ENCODE measurements at places on chromosomes 11 and 22.
A peak's percentile ranks its signal among the peaks of the same experiment; 100 is the strongest.

DNA sequence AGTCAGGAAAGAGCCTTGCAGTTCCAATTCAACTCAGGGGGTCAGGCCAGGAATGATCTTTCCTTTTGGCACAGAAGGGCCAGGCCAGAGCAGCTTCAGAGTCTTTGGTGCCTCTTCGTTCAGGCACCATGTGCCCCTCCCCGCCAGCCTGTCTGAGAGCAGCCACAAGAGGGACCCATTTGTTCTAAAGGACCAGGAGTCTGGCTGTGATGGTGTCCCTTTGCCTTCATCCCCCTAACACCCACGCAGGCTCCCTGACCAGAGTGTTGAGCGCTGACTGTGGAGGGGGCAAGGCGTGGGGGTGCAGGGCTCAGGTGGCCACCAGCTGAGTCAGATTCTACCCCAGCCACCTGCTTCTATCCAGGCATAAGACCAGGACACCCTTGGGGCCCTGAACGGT, 156.4 kb downstream of the TTC17 start:
- DNase-seq = no peak

- DNase-seq = no peak
Observed at GRCh38 chr22:37930952-37931440, 22.4 kb downstream of the C22orf23 start.

DNA sequence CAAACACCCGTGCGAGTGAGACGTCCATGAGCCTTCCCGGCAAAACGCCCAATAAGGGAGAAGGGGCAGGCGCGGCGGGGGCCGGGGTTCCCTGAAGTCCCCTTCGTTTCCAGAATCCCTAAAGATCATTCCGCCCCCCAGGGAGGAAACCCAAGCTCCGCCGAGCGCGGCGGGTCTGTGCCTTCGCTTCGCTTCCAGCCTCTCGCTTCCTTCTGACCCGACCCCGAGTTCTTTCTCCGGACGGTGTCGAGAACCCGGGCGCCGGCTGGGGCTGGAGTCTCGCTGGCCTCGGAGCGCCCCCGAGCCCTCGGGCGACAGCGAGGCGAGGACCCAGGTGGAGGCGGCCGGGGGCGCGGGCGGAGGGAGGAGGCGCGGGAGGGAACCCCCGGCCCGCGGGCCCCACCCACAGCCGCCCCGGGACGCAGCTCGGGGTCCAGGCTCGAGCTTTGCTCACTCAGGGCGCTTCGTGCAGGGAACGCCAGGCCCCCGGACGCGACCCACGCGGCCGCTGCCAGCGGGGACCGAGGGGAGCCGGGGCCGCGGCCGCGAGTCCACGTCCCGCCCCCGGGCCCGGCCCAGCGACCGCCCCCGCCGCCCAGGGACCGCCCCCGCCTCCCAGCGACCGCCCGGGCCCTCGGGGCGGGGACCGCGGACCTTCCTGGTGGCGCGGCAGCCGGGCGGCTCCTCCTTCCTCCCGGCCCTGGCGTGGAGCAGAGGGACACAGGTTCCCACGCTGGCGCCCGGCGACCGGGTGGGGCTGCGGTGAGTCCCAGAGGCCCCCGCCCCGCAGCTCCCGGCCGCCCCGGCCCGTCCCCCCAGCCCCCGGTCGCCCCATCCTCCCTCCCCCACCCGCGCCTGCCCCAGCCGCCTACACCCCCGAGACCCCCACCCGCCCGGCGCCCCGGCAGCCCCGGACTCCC, at the start of gene PGGHG:
PGGHG (plus strand) TSS at position 649 of the 920 bp plus-strand sequence. CDS start 691 bp downstream, outside the sequence.
- DNase-seq = peak; percentile 88

DNA sequence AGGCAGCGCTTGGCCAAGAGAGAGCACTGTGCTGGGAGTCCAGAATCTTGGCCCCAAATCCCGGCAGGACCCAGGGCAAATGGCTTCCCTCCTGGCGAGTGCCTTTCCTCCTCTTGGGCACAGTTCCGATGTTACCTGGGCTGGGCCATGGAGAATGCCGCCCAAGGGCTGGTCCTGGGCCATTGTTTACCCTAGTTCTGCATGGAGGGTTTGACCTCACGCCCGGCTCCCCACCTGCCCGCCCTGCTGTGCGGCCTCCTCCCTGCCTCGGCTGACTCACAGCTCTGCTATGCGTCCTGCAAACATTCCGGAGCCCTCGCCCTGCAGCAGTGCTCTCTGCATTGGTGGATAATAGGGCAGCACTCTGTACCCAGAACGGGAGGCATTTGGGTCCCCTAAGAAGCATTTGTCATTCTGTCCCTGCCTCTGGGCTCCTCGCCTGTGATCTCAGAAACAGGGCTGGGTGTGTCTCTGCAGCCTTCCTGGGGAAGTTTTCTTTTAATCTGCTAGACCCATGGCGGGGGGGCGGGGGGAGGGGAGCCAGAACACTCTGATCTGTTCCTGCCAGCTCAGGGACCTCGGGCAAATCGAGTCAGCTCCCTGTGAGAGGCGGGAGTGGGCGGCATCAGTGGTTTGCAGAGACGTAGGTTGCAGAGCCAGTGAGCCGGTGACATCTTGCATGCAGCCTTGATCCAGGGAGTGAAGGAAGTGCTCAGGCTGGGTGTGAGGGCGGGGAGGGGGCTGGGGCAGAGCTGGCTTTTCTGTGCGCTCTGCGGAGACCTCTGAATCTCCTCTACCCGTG, 32.9 kb upstream of the SMIM38 start:
- DNase-seq = peak; percentile 89

Measured in activated effector memory CD4-positive, alpha-beta T cell treated with anti-CD3 and anti-CD28 coated beads, Interleukin-2, amount 50 U/mL, for 16 hours (primary cell).